Activated T-cell treated with anti-CD3 and anti-CD28 coated beads, Interleukin-2, amount 50 U/mL, for 48 hours (primary cell): ENCODE measurements at places on chromosomes 11 and 22.

- DNase-seq, result no peak
Observed at GRCh38 chr11:114232400-114233059, 63.7 kb upstream of the NNMT start.

- DNase-seq, result no peak
Observed at GRCh38 chr22:24961217-24961844, 8.8 kb downstream of the KIAA1671 start.

DNA sequence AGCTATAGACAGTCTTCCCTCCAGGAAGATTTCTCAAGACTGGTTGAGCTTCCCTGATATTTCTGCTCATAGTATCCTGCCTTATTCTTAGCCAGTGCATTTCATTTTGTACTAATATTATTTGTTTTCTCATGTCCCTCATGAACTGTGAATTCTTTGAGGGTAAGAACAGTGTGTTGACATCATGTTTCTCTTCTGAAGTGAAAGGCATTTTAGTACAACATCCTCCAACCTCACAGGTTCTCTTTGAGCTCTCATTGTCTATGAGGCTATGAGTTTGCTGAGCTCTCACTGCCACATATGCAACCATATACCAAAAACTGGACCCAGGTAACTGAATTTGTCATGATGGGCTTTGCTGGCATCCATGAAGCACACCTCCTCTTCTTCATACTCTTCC is at the start of gene OR6Q1:
Gene OR6Q1 (plus strand): TSS at position 301 of the 400 bp plus-strand sequence. CDS start 0 bp downstream, at position 301.
- DNase-seq, result no peak

DNA sequence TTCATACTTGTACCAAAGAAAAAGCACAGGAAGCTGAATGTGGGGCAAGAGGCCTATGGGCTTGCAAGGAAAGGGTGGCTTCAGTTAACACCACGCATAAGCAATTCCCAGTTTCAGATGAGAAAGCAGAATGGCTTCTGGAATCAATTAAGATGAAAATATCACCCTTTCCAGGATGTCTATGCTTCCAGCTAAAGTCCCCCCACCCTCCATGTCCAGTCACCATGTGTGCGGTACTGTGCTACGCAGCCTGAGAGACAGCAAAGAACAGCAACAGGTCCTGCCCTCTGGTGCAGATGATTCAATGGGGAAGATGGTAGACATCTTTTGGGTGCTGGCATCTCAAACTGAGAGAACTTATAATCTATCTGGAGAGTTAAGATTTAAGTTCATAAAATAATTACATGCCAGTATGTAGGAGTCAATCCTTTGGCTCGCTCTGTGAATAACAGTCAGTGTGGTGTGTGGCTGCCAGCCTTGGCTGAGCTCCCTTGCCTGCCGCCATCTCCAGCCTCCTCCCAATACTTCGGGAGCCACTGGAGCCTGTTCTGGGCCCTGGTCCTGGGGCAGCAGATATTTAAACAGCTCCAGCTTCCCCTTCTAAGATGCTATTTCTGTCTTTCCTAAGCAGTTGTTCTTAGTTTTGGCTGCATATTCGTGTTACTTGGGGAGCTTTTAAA is 44.5 kb downstream of the ME3 start:
- no peak for DNase-seq

DNA sequence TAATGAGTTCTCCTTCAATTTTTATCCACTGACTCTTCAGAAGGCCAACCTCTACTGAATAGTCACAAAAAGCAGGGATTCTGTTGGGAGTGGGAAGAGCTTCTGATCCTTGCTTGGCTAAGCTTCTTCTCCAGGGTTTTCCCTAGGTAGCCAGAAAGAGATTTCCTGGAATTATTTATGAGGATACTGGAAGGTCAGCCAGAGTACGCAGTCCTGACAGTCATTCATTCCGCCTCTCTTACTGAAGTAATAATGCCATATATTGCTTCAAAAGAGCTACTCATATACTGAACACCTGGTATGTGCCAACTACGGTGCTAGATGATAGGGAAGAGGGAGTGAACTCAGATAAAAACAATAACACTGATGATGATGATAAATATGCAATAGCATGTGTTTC is 116.1 kb downstream of the CCDC34 start:
- no peak for DNase-seq

GRCh38 chr11:104332110-104332509 is 168.2 kb upstream of the PDGFD start:
- DNase-seq, result no peak

- DNase-seq, result no peak
Observed at GRCh38 chr11:17548444-17548843, 1.4 kb downstream of the OTOG start.

DNA sequence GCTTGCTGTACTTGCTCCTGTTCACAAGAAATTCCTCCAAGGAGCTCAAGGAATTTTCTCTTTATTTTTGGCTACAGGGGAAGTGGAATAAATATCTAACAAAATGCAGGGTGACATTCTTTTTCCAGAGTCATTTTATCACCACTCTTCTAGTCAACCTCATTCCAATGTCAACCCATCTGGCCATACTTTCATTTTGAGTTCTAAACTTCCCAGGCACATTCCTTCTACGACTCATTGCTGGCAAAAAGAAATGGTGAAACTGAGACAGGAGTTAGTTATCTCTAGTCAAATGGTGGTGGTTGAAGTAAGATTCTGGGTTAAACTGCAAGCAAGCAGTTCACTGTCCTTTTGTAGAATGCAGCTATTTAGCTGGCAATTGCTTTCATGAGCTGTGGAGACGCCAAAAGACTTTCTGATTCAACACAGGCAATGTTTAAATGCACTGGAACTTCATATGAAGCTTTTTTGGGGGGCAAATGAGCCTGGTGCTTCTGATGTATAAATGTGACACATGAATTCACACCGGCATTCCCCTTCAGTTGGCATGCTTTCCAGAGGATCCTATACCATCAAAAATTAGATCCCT is 304.6 kb downstream of the CADM1 start:
- no peak for DNase-seq

GRCh38 chr11:83764643-83765042 is 478.5 kb upstream of the CCDC90B start:
- no peak for DNase-seq

- DNase-seq, result no peak
Observed at GRCh38 chr11:123562158-123562557, 92.3 kb downstream of the SCN3B start.

GRCh38 chr11:12086271-12087074 is 23.9 kb upstream of the MICAL2 start:
- no peak for DNase-seq

GRCh38 chr22:50734986-50735738 is 2.8 kb upstream of the ACR start:
- DNase-seq, result no peak

DNA sequence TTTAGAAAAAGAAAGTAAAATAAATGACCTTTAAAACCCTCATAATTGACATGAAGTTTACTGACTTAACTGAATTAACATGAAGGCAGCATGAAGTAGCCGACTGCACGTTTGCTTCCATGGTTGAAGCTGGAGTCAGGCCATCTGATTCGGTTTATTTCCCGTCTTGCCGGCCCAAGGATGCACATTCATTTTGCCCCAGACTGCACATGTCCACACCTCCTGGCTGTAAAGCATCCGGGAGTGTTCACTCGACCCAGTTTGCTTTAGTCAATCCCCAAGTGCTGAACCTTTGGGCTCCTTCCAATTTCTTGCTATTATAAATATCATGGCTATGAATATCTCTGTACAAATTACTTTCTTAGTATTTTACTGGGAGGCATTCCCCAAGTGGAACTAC is 17.7 kb upstream of the TUB start:
- DNase-seq, result no peak

- no peak for DNase-seq
Observed at GRCh38 chr11:116972691-116973090, 125.5 kb downstream of the SIK3 start.

DNA sequence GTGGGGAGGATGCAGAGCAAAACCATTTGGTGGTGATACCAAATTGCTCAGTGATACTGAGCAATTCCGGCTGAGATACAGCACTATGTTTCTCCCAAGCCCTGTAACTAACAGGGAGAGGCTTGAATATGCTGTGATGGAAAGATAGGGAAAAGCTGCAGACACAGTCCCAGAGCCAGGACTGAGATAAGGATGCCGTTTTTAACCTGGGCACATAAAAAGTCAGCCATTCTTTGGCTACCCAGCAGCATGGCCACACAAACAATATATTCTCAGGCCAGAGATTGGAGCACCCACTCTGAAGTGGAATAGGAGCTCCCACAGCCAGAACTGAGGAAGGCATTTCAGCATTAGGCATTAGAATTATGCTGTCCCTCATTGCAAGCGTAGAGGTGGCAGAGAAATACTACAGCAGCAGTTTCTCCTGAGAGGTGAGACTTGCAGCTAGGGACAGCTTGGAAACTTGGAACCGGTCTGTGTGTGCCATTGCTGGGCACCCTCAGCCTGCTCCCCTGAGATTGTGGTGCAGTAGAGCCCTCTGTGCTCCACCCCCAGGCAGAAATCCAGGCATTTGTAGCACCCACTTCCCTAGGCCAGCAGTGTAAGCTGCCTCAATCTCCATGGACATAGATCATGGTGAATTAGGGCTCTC is 346.5 kb downstream of the TMEM135 start:
- no peak for DNase-seq

GRCh38 chr11:111586388-111586831 is 15.8 kb upstream of the SIK2 start:
- DNase-seq, result peak; percentile 28

DNA sequence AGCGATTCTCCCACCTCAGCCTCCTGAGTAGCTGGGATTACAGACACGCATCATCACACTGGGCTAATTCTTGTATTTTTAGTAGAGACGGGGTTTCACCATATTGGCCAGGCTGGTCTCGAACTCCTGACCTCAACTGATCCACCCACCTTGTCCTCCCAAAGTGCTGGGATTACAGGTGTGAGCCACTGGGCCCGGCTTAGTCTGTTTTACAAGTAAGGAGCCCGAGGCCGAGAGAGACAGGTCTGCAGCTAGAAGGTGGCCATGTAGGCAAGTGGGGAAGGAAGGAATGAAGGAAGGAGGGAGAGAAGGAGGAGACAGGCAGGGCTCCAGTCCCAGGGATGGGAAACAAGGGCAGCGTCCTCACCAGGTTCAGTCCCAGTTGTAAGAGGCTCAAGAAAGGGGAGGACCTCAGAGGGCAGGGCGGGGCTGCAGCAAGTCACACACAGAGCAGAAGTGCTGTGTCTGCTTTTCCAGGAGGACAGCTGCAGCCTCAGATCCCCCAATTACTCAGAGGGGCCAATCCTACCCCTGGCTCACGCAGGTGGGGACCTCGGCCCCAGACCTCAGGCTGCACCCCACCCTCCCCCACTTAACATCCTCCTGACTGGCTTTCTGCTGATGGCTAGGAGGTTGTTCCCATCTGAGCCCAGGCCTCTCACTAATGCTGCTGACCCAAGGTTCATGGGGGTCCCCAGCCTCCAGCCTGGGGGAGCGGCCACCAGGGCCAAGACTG is 53.8 kb upstream of the PRR5 start:
- DNase-seq, result no peak

DNA sequence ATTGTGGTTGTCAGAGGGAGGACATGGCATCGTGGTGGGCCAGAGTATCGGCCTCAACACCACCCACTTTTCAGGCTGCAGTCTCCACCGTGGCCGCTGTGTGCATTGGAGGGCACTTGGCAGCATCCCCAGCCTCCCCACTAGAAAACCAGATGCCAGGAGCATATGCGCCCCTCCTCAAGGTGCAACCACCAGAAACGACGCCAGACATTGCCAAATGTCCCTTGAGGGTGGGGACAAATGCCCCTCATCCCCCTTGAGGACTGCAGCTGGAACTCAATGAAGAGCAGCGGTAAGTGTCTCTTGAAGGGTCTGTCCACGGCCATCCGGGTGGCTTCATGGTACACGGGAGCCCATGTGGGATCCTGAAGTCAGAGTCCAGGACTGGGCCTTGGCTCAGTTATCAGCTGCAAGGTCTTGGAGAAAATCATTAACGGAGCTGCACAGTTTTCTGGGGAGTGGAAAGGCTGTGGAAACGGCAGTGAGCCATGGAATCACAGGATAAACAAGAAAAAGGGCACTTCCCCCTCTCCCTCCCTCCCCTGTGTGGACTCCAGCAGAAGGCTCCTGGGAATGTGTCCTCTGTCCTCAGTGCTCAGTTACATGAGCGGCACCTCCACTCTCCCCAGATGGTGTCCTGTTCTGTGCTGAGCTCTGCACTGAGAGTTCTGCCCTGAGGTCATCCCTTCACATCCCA is 324.4 kb upstream of the B3GAT1 start:
- no peak for DNase-seq

DNA sequence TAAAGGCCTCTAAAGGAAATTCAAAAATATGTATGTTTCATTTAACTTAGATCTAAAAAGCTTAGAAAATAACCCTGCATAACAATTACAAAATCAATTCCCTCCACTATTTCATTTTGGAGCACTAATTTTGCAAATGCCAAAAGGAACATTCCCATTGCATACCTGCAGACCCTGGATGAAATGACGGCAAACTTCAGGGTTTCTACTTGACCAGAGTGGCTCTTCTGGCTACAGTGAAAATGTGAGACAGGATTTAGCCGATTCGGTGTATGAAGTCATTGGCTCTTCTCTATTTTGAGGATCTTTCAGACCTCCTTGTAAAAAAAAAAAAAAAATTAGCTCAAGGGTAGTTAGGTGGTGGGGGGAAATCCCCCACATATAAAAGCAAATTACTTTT is 44.1 kb downstream of the PAX6 start:
- no peak for DNase-seq
